ENCODE measurements at places on chromosomes 3 and 15.

DNA sequence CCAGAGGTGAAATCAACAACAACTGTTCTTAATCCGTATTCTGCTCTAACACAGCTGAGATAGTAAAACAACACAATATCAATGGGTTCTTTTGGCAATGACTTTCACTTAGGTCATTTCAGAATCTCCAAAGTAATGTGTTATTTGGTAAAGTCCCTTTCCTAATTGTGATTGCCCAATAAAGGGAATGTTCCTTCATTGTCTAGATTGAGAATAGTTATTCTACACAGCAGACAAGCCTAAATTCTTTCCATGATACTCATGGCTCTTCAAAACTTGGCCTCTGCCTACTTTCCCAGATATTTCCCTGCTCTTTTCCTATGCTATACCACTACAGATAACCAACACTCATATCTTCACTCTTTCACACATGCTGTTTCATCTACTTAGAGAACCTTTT is 219.8 kb downstream of the FMN1 start:
- 0 out of 3 replicates have a peak, but pooled peaks have one; percentile 16 for ATAC-seq

GRCh38 chr3:150385296-150386242 is 22.5 kb upstream of the TSC22D2 start:
- no peak for ATAC-seq

DNA sequence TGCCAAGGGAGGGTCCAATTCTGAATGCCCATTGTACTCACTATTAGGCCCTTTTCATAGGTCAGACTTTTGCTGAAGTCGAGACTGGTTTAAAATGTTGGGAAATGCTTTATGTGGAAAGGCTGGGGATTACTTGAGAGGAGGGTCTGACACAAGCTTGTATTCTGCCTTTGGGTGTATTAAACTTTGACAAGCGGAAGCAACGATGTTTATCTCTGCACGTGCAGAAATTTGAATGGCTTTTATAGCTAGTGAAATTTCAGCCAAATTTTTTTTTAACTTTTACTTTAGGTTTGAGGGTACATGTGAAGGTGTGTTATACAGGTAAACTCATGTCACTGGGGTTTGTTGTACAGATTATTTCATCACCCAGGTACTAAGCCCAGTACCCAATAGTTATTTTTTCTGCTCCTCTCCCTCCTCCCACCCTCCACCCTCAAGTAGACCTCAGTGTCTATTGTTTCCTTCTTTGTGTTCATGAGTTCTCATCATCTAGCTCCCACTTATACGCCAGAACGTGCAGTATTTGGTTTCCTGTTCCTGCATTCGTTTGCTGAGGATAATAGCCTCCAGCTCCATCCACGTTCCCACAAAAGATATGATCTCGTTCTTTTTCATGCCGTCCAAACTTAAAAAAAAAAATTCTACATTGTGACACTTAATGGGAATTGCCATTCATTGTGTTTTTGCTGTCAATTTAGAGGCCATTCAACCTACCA is 223.0 kb upstream of the BHLHE40 start:
- ATAC-seq: no peak

DNA sequence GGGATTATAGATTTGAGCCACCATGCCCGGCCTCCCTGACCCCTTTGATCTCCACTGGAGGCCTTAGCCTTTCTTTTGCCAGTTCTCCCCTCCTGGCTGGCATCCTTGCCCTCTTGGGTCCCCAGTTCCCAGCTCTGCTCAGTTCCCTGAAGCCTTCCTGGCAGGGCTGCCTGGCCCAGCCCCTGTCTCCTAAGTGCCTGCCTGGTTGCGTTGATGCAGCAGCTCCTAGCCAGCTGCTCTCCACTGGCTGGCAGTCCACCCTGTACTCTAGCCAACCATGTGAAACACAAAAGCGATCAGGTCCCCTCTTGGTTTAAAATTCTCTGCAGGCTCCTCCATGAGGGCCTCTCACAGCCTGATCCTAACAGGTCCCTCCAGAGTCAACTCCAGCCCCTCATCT is 184.7 kb downstream of the RAB11A start:
- no peak for ATAC-seq

GRCh38 chr15:41417418-41418195 is 712 bp downstream of the RTF1 start:
- ATAC-seq: peak; percentile 62

GRCh38 chr15:94029495-94029894 is 201.9 kb upstream of the MCTP2 start:
- ATAC-seq: peak; percentile 69

GRCh38 chr3:148938306-148938705 is 53.0 kb upstream of the GYG1 start:
- no peak for ATAC-seq

DNA sequence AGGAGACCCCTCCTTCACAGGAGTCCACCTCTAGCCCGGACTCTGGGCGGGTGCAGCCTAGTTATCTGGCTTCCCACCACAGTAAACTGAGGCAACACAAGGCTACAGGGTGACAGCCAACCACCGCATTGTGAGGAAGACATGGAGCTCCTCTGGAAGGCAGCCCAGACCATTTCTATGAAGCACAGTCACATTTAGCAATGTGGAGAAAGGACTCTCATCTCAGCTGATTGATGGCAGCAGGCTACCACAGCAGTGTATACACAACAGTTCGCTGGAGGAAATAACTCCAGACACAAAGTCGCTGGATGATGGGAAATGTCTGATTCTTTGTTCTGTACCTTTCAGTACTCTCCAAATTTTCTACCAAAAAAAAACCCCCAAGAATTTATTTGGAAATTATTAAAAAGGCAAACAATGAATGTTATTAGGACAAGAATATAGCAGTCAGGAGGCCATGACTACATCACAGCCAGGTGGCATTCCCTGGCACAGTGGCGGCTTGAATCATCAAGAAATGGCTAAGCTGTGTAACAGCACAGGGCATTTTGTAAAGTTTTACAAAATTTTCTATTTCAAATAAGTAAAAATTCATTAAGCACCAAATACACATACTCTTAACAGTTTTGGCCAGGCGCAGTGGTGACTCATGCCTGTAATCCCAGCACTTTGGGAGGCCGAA is 40.1 kb downstream of the FAN1 start:
- ATAC-seq: no peak

DNA sequence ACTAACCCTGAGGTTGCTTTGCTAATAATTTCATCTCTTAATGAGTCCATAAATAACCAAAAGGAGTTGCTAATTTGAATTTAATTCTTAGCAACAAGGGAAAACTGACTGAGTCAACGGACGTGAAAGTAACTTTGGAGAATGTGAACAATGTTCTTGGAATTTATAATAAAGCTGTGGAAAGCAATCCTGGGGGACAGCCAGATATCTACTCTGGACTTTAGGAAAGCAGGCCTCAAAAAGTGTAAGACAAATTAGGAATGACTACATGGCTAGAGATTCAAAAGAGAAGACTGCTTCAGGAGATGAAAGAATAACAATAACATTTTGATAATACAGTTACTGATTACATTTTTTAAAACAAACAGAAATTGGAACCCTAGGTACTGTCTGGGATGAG is 318.4 kb upstream of the COL8A1 start:
- peak; percentile 84 for ATAC-seq

All from SK-N-SH treated with all-trans-retinoic acid at 6 μM for 48 hours (cell line).